ENCODE measurements at places on chromosomes 16 and 17. TPM values are rescaled to one million over a fixed set of nuclear protein-coding genes. Genes with fewer than 3 reads are reported as not detected.

Gene TP53TG3B
- not detected for total RNA-seq

Gene ZG16B
- not detected for total RNA-seq

Gene KCNH6
- total RNA-seq = not detected

Gene PYY
- total RNA-seq = not detected

Gene KCNG4
- total RNA-seq = not detected

Gene TBC1D3D
- total RNA-seq = not detected

Gene RAPGEFL1
- 1.8 TPM for total RNA-seq

Gene CLDN7
- total RNA-seq = 0.60 TPM

Gene KRT36
- not detected for total RNA-seq

Gene CES1
- total RNA-seq = not detected

Gene KRTAP4-1
- total RNA-seq = not detected

Gene GP2
- total RNA-seq = not detected

Gene CHAD
- total RNA-seq = not detected

Gene IRX3
- 0.32 TPM for total RNA-seq

Gene ZNF205
- 14.9 TPM for total RNA-seq

Gene TBC1D3
- total RNA-seq = not detected

Gene CALB2
- total RNA-seq = 1.7 TPM

Gene SOX15
- total RNA-seq = 0.30 TPM

Gene CDH8
- under 0.01 TPM for total RNA-seq

Gene SLC35G6
- not detected for total RNA-seq

Gene TBC1D3H
- total RNA-seq = not detected

Gene PAFAH1B1
- total RNA-seq = 109 TPM

Gene CEMP1
- 0.09 TPM for total RNA-seq

Gene TBC1D28
- total RNA-seq = not detected

Gene NPIPB6
- total RNA-seq = 1.5 TPM

Gene PLEKHH3
- 8.9 TPM for total RNA-seq

Gene PRAC2
- total RNA-seq = not detected
